Dermis microvascular lymphatic vessel endothelial cell (primary cell): ENCODE measurements at places on chromosomes 11 and 22. TPM values are rescaled to one million over a fixed set of nuclear protein-coding genes. Genes with fewer than 3 reads are reported as not detected.

GRCh38 chr22:48444320-48445112 lies 1383.2 kb downstream of the BRD1 start:
- DNase-seq: no peak

GRCh38 chr22:50563413-50564160 lies 868 bp upstream of the SYCE3 start:
- DNase-seq: no peak

- DNase-seq: no peak
These were observed 36.3 kb downstream of the PLEKHA7 start for GRCh38 chr11:16977994-16978315.

- no peak for DNase-seq
These were observed 3.0 kb downstream of the PACSIN3 start for GRCh38 chr11:47183031-47183856.

- no peak for DNase-seq
These were observed at the start of gene LMF2 for GRCh38 chr22:50507421-50507990. Gene LMF2 (minus strand): TSS chr22:50507702. CDS start chr22:50507675, 27 bp downstream.

GRCh38 chr11:65104628-65105027 lies 7.0 kb upstream of the TM7SF2 start:
- DNase-seq: no peak

- no peak for DNase-seq
These were observed 58.4 kb downstream of the PPFIBP2 start for GRCh38 chr11:7572001-7572712.

- DNase-seq: peak; percentile 88
These were observed at the start of gene XNDC1N for GRCh38 chr11:71927820-71928736. Gene XNDC1N (minus strand): TSS chr11:71928594. CDS start chr11:71923353, 5,241 bp downstream.

GRCh38 chr11:109970516-109971183 lies 122.5 kb upstream of the ZC3H12C start:
- no peak for DNase-seq

The CRYBB3 gene
- total RNA-seq: not detected in 2 replicates

The OR8D1 gene
- not detected in 2 replicates for total RNA-seq

The SLC16A8 gene
- under 0.01 and 0.13 TPM in 2 replicates for total RNA-seq

The PHETA2 gene
- 13.4 and 31.1 TPM in 2 replicates for total RNA-seq

The LRP4 gene
- total RNA-seq: 0.76 and 0.77 TPM in 2 replicates
